ENCODE measurements at places on chromosomes 5 and 9.

- DNase-seq = no peak
Observed at GRCh38 chr5:172448999-172449398, 5.3 kb downstream of the SH3PXD2B start.

DNA sequence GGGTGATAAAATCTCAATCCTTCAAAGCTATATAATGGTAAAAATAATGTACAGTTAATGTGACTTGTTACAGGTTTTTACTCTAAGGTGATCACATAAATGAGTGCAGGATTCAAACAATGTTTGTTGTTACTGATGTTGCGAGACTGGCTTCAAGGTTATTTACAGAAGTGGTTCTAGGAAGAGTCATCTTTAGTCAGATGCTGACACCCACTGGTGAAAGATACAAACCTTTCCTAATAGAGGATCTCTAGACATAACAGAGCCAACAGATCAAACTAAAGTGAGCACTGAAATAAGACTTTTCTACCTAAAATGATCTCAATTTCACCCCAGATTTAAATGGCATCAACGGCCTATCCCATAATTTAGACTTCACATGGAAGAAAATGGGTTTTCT, 20.2 kb downstream of the ARSB start:
- no peak for DNase-seq

DNA sequence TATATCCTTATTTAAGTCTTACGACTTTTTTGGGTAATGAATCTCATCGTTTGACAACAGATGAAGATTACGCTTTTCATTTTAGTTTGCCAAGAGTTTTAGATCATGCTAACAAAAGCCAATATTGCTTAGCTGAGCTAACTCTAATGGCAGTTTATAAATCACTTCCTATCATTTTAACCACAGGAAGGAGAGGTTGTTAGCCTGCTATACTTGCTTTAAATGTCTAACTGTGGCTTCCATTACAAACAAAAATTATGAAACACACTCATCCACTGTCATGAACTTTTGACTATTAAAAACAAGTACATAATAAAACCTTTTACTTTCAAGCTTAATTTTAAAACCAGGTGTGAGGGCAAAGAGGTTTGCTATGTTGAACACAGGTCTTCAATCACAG, 53.7 kb upstream of the ANKH start:
- no peak for DNase-seq

DNA sequence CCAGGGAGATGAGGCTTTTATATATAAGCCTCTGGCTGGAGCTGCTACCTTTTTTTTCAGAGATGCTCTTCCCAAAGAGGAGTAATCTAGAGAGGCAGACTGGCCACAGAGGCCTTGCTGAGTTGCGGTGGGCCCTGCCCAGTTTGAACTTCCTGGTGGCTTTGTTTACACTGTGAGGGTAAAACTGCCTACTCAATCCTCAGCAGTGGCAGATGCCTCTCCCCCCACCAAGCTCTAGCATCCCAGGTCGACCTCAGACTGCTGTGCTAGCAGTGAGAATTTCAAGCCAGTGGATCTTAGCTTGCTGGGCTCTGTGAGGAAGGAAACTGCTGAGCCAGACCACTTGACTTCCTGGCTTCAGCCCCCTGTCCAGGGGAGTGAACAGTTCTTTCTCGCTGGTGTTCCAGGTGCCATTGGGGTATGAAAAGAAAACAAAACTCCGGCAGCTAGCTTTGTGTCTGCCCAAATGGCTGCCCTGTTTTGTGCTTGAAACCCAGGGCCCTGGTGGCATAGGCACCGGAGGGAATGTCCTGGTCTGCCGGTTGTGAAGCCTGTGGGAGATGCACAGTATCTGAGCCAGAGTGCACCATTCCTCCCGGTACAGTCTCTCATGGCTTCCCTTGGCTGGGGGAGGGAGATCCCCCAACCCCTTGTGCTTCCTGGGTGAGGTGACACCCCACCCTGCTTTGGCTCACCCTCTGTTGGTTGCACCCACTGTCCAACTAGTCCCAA, 219.5 kb upstream of the IZUMO3 start:
- no peak for DNase-seq

DNA sequence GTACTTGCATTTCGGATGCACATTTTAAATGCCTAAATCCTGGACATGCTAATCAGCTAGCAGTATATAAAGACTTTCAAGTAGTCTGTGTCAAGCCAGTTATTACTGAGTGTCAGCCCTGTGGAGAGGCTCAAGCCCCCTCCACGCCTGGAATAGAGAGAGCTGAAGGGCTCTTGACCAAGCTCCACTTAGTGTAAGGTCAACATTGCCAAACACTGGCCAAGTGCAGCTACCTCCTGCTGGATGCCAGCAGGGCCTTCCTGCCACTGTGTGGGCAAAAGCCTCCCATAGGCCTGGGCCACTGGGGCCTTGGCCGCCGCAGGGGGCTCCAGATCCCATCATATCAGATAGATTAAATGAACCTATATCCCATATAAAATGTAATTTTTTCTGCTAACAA, 239.4 kb upstream of the PANK3 start:
- no peak for DNase-seq

- DNase-seq = no peak
Observed at GRCh38 chr5:95664204-95664786, 17.7 kb downstream of the RFESD start.

GRCh38 chr5:15008476-15008875, 136.9 kb upstream of the ANKH start:
- DNase-seq = peak; percentile 92

DNA sequence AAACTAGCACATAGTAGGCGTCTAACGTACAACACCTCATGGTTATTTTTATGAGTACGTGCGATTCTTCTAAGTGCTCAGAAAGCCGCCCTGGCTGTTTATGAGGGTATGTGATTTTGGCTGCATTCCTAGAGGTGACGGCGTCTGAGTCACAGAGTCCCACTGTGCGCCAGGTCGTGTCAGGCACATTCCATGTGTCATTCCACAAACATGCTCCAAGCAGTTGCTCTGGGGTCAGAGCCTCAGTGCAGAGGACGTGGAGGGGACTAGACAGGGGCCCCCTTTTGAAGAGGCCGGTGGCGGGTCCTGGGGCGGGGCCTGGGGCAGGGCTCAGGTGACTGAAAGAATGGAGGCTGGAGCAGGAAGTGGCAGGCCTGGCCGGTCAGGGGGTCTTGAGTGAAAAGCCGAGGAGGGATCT, 51.9 kb downstream of the NEK6 start:
- peak; percentile 88 for DNase-seq

GRCh38 chr5:80926979-80927656, 33.0 kb upstream of the RASGRF2 start:
- no peak for DNase-seq

DNA sequence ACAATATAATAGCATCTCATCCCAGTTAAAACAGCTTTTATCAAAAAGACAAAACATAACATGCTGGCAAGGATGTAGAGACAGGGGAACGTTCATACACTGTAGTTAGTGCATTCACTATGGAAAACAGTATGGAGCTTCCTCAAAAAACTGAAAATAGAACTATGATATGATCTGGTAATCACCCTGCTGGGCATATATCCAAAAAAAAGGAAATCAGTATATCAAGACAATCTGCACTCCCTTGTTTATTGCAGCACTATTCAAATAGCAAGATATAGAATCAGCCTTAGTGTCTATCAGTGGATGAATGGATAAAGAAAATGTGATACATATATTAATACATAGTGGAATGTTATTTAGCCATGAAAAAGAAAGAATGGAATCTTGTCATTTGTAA, 88.5 kb downstream of the PBX3 start:
- no peak for DNase-seq

GRCh38 chr5:135832941-135833920, 1.2 kb upstream of the SLC25A48 start:
- no peak for DNase-seq

- DNase-seq = peak; percentile 40
Observed at GRCh38 chr5:65480306-65480865, 1.3 kb downstream of the ADAMTS6 start.

DNA sequence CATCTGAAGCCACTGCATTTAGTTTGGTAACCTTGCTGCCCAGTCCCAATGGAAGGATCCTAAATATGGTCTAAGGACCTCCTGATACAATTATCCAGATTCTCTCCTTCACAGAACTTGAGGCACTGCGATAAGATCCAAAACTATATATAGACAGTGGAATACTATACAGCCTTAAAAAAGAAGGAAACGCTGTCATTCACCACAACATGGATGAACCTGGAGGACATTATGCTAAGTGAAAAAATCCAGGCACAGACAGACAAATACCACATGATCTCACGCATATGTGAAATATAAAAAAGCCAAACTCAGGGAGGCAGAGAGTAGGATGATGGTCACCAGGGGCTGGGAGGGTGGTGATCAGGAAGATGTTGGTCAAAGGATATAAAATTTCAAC, 2.8 kb upstream of the IL4 start:
- no peak for DNase-seq

- DNase-seq = no peak
Observed at GRCh38 chr5:134969166-134969565, 1.5 kb downstream of the CATSPER3 start.

GRCh38 chr5:77973253-77973609, 197.1 kb upstream of the TBCA start:
- DNase-seq = peak; percentile 70

GRCh38 chr5:150641824-150642566, 1.5 kb downstream of the SYNPO start:
- DNase-seq = no peak

DNA sequence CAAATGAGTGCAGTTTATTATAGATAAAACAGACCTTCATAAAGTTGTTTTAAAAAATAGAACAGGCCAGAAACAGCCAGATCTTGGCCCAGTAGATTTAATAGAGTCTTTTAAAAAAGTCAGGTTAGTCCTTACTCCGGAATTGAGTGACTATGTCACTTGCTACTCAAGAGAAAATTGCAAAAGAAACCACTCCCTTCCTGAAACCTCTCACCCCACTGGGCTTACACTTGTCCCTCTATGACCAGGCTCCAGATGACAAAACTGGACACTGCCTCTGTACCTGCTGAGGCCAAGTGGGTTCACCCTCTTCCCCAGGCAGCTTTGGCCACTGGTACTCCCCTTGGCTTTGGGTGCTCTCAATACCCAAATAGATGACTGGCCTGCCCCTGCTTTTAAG, 357.2 kb upstream of the TRPC7 start:
- DNase-seq = no peak

- no peak for DNase-seq
Observed at GRCh38 chr5:11482011-11482410, 422.2 kb downstream of the CTNND2 start.

GRCh38 chr5:63962279-63962678, at the start of gene HTR1A:
Gene HTR1A, minus strand, starts transcription at chr5:63962445. Its CDS starts 726 bp downstream, at chr5:63961719.
- no peak for DNase-seq

DNA sequence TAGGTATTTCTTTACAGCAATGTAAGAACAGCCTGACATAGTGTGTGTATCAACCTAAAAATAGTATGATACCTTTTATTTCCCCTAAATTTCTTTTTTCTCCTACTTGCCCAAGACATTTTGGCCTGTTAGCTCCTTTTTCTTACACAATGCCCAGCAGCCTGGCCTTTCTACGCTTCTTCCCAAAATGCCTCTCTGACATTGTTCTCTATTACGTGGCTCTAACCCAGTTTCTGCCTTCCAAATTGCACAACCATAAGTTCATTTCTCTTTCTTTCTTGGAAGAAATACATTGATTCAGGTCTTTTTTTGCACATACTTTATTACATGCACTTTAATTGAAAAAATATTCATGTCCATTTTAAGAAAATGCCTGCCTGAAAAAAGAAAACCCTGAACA, 408.2 kb downstream of the PRR16 start:
- DNase-seq = no peak
